ENCODE measurements at places on chromosomes 5 and 9.
A peak's percentile ranks its signal among the peaks of the same experiment; 100 is the strongest.

GRCh38 chr9:136539427-136540421 lies 6.1 kb downstream of the NOTCH1 start:
- peak; percentile 76 for DNase-seq

DNA sequence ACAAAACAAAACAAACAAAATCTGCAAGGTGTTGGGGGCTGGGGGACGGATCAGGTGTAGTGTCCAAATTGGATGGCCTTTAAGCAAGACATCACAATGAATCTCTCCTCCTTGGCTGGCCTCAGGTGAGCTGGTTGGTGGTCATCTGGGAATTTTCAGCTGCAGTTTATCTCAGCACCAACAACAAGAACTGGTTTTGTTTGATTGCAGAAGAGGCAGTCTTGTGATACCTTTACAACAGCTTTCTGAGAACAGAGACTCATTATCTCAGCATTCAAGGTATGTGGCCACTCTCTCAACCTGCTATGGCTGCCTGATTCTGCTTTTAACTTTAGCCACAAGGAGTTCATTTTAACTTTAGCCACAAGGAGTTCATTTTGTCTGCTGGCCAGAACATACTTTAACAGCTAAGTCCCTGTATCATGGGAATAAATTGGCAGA lies 1543.4 kb downstream of the EFNA5 start:
- no peak for DNase-seq

DNA sequence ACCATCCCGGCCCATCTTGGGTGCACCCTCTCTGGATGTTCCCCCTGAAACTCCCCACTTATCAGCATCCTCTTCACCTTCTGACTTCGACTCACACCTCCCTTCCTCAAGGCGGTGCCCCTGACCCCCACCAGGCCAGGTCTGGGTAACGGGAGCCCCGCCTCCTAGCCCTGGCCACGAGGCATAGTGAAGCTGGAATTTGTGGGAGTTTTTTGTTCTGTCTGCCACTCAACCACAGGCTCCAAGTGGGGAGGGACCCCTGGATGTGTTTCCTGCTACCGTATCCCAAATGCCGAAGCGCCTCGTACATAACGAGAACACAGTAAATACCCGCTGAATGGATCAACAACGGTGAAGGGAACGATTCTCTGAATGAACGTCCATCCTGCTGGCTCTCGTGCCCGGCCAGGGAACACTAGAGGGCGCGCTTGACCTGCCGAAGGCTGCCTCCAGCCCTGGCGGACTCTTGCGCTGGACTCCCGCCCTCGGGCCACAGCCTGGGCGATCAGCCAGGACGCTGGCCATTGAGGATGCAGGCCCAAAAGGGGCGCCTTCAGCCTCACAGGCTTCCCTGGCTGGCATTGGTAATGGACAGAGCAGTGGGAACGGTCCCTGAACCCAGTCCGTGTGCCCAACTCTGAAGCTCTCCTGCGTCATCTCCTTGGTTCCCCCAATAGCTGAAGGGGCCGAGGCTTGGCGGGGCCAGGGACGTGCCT lies 47.3 kb upstream of the PHYKPL start:
- DNase-seq, result peak; percentile 82

- DNase-seq, result no peak
Observed at GRCh38 chr9:136297016-136297691, 6.7 kb downstream of the CCDC187 start.

GRCh38 chr9:19451240-19452087 lies 42.7 kb downstream of the ACER2 start:
- DNase-seq, result peak; percentile 74

DNA sequence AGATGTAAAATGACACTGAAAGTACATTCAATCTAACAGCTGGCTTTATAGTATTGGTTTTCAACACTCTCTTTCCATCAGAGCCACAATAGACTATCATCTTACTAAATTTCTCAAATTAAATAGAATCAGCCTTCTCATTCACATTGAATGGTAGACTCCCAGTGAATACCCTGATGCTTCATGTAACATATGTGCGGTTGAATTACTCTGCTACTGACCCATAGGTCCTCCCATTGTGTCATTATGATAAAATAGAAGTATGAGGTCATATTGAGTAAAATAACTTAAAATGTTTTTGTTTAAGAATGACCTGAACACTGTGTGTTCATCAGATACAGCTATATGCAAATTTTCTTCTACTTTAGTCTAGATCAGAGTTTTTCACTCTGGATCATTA lies 75.9 kb upstream of the ADAMTSL1 start:
- DNase-seq, result no peak

- DNase-seq, result no peak
Observed at GRCh38 chr9:16032799-16033198, 480.0 kb downstream of the CCDC171 start.

DNA sequence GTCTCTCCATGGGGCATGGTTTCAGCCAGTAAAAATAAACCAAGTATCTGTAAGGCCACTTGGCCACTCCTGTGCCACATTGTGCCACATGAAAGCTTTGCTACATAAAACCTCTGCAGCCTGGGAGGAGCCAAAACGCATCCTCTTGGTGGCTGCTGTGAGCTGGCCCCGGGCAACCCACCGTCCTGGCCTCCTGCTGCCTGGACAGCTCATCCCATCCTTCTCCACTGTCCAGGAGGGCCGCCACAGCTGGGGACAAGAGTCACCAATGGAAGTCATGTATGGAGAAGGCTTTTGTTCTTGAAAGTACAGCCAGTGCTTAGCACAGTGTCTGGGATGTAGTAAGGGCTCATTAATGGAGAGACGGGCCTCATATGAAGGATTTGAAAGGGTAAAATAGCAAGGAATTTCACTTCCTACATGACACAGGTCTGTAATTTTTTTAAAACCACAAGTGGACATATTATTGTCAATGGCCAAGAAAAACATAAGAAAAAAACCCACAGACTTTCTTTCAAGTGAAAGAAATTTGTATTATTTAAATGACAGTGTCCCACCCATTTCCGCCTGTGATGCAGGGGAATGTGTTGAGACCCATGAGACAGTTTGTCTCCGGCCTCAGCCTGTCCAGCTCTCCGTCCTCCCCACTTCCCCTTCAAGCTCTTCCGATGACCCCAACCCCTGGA lies 6.6 kb downstream of the PTGES start:
- no peak for DNase-seq

DNA sequence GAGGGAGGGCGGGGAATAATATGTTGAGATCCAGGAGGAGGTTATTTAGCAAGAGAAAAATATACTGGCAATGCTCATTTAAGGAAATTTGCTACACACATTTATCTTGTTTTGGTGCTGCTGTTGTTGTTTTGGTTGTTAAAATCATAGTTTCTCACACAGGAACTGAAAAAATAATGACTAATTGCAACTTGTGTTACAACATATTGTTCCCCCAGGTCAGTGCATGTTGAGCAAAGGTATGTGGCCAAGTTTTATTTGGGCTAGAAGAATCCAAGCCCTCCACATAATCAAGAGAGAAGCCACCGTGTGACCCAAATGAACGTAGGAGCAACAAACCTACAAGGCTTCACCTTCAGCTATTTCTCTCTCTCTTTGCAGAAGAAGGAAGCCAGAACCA lies 220.3 kb upstream of the DAPK1 start:
- DNase-seq, result no peak

- no peak for DNase-seq
Observed at GRCh38 chr9:79976257-79977073, 404.7 kb downstream of the TLE4 start.

GRCh38 chr5:138180183-138180782 lies 1.4 kb downstream of the KIF20A start:
- DNase-seq, result peak; percentile 89

GRCh38 chr9:3732077-3733038 lies 206.6 kb upstream of the RFX3 start:
- peak; percentile 88 for DNase-seq

- peak; percentile 63 for DNase-seq
Observed at GRCh38 chr9:26012797-26013196, 334.6 kb upstream of the TUSC1 start.

GRCh38 chr5:67178085-67178484 lies 18.5 kb downstream of the CD180 start:
- DNase-seq, result no peak

GRCh38 chr5:54205453-54205852 lies 104.9 kb downstream of the ARL15 start:
- DNase-seq, result no peak

DNA sequence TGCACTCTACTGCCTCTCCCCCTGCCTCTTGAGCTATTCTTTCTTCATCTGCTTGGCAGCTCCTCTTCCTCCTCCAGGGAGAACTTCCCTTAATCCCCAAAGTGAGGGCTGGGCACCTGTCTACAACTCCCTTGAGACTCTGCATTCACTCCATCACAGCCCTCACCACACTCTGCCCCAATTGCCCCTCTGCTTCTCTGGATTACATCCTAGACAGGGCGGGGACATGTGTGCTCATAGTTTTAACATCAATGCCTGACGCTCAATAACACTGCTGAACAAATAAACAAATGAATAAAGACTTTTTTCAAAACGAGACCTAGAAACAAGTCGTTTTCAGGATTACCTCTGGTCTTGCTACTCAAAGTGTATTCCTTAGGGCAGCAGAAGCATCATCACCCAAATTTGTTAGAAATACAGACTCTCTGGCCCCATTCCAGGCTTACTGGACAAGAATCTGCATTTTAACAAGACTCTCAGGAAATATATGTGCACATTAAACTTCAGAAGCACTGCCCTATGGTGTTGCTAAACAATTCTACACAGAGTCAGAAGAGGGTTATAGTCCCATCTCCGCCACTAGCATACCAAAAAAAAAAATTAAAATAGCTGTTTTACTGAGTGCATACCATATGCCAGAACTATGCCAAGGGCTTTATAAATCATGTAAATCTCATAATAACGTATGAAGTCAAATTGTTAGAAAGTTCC lies 115.6 kb downstream of the CDK5RAP2 start:
- no peak for DNase-seq

DNA sequence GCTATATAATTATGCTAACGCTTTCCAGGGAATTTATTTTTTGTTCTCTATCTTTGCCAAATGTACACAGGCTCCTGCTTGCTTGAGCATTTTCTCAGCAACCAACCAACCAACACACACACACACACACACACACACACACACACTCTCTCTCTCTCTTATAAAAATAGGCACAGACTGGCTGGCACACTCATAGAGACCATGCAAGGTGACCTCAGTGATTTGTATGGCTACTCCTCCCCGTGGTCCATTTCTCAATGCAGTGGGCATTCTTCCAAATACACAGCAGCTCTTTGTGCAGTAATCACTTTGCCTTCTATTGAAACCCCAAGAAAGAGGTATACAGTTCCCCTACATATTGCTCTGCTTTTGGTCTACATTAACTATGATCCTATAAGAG lies 416.0 kb downstream of the MAN2A1 start:
- DNase-seq, result no peak

GRCh38 chr5:132067451-132067850 lies 6.1 kb upstream of the CSF2 start:
- DNase-seq, result no peak

DNA sequence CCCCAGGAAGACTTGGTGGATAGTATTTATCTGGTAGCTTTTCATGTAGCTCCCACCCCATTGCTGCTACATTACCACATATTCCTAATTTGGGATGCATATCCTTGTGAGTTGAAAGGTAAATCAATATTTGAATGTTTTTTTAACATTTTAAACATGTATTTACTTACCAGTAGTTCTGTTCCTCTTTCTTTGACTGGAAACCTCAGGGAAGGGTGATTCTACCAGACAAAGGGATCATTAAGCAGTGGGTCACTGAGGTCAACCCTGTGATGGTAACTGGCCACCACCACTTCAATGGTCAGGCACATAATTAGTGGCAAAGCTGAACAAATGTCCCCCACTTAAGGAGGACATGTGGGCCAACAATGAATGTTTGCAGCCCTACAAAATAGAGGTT lies 27.2 kb upstream of the KLF9 start:
- DNase-seq, result no peak

DNA sequence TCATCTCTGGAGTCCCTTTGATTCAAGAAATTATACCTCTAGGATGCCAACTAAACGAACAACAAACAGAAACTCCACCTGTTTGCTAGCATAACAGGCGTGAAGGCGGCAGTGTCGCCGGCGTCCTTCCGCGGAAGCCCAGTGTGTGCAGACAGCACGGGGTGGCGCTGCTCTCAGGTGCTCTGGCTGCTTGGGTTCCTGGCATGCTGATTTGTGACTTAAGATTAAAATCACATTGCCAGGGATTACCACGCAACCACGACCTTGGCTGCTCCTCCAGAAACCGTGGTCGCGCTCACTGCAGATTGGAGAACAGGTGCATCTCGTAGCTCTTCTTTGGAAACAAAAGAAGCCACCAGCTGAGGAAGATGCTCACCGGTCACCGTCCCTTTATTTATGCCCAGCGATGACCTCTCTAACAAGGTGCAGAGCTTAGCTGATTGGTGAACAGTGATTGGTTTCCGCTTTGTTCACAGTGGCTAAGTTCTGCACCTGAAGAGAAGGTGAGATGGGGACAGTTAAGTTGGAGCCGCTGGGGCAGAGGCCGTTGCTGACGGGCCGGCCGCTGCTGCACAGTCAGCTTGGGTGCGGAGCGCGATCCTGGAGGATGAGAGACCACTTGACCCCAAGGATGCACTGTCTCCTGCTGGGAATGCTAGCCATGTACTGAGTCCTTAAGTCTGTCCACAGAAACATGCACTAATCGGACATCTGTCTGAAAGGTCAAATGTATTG lies 232.3 kb downstream of the FANCC start:
- DNase-seq, result no peak

GRCh38 chr9:135296735-135297455 lies 182.7 kb upstream of the PPP1R26 start:
- DNase-seq, result no peak

DNA sequence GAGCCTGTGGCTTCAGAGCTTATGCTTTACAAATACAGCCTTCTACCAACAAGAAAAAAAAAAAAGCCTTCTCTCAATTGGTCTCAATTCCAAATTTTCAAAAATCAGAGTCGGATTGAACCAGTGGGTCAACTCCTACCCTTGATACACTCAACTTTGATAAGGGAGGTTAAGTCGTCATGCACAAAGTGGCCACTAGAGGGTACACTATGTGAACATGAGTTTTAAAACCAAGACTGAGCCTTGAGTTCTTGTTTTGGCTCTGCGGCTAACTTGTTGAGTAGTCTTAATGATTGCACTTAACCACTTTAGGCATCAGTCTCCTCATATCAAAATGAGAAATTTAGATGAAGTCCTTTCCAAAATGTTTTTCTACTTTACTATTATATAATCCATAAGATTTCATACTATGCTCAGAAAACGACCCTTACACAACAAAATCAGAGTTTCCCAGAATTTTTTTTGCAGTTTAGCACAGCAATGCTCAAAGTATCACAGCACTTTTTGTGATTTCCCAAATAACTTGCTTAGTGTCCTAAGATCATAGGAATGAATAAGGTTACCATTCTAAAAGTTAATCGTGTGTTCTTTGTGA lies 92.9 kb upstream of the MTAP start:
- peak; percentile 84 for DNase-seq
